ENCODE measurements at places on chromosomes 4 and X.

- DNase-seq: no peak
Observed at GRCh38 chr4:7910263-7910896, 29.3 kb downstream of the AFAP1 start.

GRCh38 chr4:180099957-180100356, 2143.2 kb upstream of the TENM3 start:
- DNase-seq: no peak

DNA sequence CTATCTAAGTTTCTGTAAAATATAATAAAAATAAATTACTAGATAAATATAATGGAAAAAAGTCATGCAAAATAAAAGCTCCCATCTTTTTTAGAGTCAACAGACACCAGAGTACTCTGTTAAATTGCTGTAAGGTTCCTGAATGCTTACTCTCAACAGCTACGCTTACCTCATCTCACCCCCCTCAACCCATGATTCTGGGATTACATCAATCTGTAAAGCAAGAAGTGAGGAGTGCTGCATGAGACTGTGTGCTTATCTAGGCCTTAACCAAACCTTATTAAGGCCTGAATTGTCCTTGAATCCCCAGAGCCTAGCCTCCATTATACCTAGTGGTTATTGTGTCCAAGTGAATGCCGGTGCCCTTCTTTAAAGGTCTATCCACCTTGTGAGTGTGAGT, 735.8 kb downstream of the RPA4 start:
- no peak for DNase-seq

- no peak for DNase-seq
Observed at GRCh38 chr4:113103556-113103955, 54.1 kb downstream of the ANK2 start.

DNA sequence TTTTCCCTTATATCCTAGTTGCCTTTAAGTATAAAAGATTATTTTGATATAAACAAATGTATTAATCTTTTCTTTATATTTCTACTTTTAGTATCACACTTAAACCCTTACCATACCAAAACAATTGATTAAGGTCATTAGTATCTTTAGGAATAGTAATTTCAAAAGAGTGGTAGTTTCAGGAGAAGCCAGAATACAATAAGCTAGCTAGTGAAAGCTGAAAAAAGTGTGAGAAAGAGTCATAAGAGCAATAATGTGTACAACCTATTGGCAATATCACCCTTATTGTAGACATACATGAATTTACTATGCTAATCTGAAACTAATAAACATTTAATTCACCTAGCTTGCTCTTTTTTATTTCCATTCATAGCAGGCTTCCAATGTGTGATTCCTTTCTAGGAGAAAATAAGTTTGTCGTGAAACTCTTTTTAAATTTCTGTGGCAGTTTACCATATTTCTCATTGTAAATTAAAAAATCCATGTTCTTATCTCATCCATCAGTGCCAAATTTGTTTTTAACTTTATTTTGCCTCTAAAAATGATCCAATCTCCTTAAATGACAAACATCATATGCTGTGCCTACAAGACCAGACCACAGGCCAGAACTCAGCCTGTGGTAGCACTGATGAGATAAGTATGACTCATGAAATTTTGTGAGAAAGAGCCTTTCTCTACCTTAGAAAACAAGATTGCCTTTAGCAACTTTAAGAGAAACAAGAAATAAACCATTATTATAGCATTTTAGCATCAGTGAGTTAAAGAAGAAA, 8.1 kb downstream of the NEK1 start:
- DNase-seq: no peak

- no peak for DNase-seq
Observed at GRCh38 chrX:72634331-72634730, 61.7 kb upstream of the HDAC8 start.

GRCh38 chrX:119735467-119735866, 22.9 kb upstream of the SOWAHD start:
- DNase-seq: no peak

DNA sequence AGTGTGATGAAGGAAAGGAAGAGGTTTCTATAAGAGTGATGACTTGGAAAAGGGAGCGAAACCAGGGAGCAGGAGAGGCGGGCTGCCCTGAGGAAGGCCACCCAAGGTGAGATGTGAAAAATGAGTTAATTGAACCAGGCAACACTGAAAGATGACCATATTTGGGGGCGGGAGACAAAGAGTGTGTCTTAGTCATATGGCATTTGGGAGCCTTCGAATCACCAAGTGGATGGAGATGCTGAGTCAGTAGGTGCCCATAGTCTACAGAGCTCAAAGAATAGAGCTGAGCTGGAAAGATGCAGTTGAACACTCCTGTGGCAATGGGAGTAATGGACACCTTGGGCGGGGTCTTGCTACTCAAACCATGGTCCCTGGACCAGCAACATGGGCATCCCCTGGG, 8.3 kb upstream of the TLR8 start:
- DNase-seq: no peak

GRCh38 chrX:97609938-97610337, 726.2 kb downstream of the RPA4 start:
- DNase-seq: no peak

Data from NCI-H526 treated with DMSO at 0.1 percent for 48 hours (cell line).